ENCODE measurements at places on chromosomes 16 and 17.
A peak's percentile ranks its signal among the peaks of the same experiment; 100 is the strongest.

- no peak for DNase-seq
Observed at GRCh38 chr17:31391496-31391949, at the start of gene RAB11FIP4. TSS of gene RAB11FIP4 (plus strand) at chr17:31391675. CDS start at chr17:31391853, 178 bp downstream.

- DNase-seq, result no peak
Observed at GRCh38 chr17:41773731-41774193, 12.7 kb downstream of the JUP start.

GRCh38 chr16:4319454-4320421, 3.9 kb downstream of the GLIS2 start:
- peak; percentile 49 for DNase-seq

GRCh38 chr17:11404431-11405276, 163.6 kb downstream of the SHISA6 start:
- no peak for DNase-seq

- peak; percentile 50 for DNase-seq
Observed at GRCh38 chr16:12573730-12574383, 229.8 kb downstream of the CPPED1 start.

DNA sequence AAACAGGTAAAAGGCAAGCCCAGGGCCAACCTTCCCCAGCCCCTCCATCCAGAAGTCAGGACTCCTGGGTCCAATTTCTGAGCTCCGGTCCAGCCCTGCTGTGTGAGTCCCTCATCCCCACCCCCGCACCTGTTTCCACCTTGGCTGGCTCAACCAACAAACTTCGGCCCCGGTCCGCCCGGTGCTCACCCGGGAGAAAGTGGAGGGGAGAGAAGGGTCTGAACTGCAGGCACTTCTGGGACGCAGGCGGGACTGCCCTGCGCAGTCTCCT, 541 bp downstream of the RHBDF2 start:
- DNase-seq, result no peak

- no peak for DNase-seq
Observed at GRCh38 chr17:78598013-78598471, 20.8 kb upstream of the DNAH17 start.

DNA sequence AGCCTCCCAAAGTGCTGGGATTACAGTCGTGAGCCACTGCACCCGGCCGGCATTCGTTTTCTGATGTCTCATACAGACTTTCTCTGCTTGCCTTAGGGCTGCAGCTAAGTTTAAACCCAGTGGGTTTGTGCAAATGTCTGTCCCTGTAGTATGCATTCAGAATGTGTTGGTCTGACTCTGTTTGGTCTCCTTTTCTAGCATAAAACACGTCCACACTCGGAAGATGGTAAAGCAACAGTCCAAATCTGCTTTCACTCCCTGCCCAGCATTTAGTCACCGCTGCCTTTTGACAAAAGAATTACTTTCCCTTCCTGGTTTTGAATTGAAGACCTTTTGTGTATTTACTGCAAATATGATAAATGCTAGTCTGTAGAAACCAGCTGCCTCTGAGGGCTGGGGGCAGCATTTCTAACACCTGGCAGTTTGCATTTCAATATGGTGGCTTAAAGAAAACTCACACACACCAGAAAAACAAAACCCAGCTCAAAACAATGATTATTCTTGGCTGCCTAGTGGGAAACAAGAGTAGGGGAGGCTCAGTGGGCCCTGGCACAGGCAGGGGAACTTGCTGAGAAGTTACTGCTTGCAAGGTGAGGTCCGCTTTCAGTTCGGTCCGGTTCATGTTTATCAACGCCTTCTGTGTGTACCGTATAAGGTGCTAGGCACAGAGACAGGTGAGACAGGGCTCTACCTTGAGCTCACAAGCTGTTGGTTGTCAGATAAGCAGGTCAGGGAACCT, 56.9 kb downstream of the MSI2 start:
- DNase-seq, result no peak

DNA sequence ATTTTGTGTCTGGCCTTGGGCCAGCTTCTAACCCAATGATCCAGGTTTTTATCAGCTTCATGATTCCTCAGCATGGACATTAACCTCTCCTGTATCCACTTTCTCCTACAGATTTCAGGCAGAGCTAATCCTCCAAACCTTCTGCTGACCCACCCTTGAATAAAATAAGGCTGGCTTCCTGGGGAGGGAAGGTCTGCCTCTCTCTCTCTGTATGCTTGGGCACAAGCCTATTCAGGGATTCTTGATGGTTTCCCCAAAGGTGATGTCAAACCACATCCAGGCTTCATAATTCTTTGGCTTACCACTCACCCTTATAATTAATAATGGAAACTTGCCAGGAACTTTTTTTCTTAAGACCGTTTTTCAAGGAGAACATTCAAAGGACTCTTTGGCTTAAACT, 240.1 kb downstream of the UTP18 start:
- no peak for DNase-seq

GRCh38 chr17:16920628-16921020, 51.3 kb downstream of the TNFRSF13B start:
- no peak for DNase-seq

DNA sequence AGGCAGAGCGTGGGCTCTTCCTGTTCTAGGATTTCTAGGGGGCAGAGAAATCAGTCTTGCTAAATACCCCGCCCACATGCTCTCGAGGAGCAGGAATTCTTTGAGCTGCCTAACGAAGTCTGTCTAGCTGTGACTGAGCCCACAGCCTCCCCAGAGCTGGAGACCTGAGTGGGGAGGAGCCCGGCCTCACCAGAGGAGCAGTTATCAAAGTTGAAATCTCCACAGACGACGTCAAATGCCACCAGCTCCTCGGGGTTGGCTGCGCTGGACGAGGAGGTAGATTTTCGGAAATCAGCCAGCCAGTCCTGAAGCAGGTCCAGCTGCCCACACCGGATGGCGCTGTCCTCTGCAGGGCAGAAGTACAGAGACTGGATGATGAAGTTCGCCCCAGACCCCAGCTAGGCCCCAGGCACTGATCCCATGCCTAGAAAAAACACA, 53.8 kb downstream of the PRMT7 start:
- DNase-seq, result no peak

DNA sequence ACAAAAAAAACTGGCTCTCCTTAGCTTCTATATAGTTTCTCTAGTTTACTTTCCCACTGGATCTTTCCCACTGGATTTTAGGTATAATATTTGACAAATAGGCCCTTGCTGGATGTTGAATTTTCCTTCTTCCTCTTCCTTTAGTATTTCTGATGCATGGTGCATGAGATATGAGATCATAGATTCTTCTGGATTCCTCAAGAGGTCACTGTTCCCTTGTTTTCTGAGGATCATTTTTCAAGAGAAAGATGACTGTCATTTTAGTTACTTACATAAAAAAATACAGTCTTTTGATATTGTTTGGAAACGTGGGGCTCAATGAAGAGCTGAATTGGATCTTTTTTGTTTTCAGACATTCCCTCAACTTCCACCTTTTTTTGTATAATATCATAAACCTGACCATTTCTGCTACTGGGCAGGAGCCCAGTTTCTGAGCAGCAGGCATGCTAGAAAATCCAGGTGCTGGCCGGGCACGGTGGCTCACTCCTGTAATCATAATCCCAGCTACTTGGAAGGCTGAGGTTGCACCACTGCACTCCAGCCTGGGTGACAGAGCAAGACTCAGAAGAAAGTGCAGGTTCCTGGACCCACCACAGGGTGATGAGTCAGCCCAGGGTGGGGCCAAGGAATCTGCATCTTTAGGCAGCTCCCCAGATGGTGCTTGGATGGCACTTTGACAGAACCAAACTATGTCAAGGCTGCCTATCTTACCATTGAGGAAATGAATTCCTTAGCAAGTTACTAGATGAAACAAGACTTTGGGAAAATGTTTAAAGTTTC, 70.3 kb downstream of the SDR42E1 start:
- no peak for DNase-seq

DNA sequence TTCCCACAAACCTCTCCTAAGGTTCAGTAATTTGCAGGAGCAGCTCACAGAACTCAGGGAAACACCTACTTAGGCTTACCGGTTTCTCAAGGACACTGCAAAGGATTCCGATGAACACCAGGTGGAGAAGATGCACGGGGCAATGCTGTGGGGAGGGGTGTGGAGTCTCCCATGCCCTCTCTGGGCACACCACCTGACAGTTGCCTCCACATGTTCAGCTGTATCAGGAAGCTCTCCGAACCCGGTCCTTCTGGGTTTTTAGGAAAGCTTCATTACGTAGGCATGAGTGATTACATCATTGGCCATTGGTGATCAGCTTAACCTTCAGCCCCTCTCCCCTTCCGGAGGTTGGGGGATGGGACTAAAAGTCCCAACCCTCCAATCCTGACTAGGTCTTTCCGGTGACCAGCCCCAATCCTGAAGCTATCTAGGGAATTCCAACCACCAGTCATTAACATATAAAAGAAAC, 21.6 kb downstream of the C17orf58 start:
- DNase-seq, result no peak

- no peak for DNase-seq
Observed at GRCh38 chr16:49622084-49622390, 233.9 kb downstream of the ZNF423 start.

GRCh38 chr16:491220-491919, 36.1 kb upstream of the CAPN15 start:
- no peak for DNase-seq

DNA sequence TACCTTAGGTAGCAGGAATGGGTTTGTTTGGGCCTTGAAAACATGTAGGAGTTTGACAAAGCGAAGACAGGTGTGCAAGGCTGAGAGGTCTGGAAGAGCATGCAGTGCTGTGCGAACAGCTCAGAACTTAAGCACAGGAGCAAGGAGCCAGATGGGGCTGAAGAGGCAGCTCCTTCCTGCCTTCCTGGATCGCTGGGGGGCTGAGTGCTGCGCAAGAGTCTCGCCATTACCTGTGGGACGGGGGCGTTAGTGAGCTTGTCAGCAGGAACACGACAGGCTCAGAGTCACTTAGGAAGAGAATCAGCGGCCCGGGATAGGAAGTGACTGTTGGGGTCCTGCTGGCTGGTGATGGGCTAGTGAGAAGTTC, 464 bp upstream of the MRM1 start:
- DNase-seq, result peak; percentile 37

GRCh38 chr17:56866496-56866895, 32.5 kb downstream of the DGKE start:
- DNase-seq, result no peak

- DNase-seq, result no peak
Observed at GRCh38 chr17:28907709-28908475, 5.0 kb upstream of the DHRS13 start.

- DNase-seq, result no peak
Observed at GRCh38 chr17:17121162-17121561, 78.9 kb downstream of the MPRIP start.

DNA sequence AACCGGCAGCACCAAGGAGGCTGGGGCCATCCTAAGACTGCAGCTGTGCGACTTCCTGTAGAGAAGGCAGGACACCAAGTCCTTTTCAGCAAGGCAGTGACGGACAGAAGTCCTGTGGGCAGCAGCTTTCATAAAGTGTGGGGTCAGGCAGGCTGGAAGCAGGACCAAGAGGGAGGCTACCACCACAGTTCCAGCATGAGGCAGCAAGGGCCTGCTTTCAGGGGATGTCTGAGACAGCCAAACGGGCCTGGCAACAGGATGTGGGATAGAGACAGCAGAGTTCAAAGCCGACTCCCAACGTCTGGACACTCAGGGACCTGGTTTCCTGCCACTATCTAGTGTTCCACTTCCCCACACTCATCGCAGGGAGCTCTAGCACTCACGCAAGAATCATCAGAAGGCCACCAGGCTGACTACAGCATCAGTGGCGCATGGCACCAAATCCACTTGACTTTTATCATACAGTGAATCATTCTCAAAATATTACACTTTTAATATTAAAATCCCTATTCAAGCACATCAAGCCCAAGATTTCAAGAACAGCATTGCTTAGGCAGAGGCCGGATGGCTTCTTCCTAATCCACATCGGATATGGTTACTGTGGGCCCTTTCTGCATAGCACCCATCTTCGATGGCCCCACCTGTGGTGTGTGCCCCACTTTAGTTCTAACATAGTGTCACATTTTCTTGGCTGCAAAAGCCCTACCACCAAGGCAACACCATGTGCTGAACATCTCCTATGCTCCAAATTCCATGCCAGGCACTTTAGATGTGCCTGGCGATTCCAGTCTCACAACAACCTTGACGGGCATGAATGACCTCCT, 5.2 kb downstream of the USP7 start:
- DNase-seq, result no peak

GRCh38 chr17:19250421-19251173, 13.4 kb downstream of the EPN2 start:
- DNase-seq, result no peak

DNA sequence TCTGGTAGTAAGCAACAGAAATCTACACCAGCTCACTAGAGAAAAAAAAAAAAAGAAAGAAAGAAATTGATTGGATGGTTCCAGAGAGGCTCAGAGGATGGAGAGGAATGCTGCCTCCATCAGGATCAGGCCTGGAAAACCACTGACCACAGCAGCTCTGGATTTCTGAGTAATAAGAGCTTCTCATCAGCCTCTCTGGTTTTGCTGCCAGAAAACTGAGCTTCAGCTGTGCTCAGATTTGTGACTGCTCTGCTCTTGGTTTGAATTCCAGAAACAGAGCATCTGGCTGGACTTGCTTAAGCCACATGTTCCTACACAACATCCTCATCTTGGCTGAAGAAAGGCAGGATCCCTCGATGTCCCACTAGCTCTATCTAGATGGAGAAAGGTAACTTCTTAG, 25.9 kb downstream of the IRX6 start:
- DNase-seq, result no peak

- DNase-seq, result no peak
Observed at GRCh38 chr17:19482576-19482975, 51.1 kb upstream of the SLC47A1 start.

- no peak for DNase-seq
Observed at GRCh38 chr16:89922884-89923639, at the start of gene TUBB3. TSS of gene TUBB3 (plus strand) at chr16:89923342. CDS start at chr16:89923402, 60 bp downstream.

DNA sequence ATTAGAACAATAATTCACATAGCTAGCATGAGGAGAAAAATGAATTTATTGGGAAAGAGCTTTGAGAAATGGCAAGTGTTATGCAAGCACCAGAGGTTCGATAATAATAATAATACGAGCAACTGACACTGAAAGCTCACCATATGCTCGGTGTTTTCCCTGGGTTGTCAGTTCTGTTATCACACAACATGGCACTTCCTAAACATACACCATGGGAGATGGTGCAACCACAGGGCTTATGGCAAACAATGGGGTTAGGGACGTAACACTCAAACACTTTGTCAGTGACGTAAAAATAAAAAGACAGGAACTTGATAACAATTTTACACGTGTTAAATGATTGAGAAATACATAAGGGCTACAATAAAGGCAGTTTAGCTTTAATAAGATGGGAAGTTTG, 23.7 kb downstream of the OR1D5 start:
- DNase-seq, result no peak

- DNase-seq, result no peak
Observed at GRCh38 chr17:73776351-73777130, 132.3 kb upstream of the SDK2 start.
